ENCODE measurements at places on chromosomes 1 and 21.

- DNase-seq, result no peak
These were observed 8.4 kb downstream of the KCNN3 start for GRCh38 chr1:154861607-154862094.

GRCh38 chr1:53642215-53642555 is 96.8 kb downstream of the GLIS1 start:
- no peak for DNase-seq

- DNase-seq, result no peak
These were observed 475.4 kb downstream of the PTPRU start for GRCh38 chr1:29711582-29712283.

DNA sequence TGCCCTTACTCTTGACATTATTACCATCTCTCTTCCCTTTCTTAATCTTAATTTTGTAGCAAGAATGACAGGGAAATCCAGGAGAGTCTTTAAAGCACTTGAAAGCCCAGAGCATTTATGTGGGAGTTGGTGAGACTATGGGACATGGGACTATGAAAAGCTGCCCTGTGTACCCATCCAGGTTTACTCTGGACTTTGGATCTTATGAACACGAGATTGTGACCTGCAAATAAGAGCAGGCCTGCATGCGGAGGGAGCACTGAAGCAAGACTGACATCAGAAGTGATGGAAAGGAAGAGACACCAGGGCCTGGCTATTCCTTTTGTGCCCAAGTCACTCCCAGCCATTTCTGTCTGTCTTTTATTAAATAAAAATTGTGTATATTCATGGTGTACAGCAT is 209.6 kb downstream of the NUF2 start:
- no peak for DNase-seq

GRCh38 chr1:226762988-226763904 is 24.2 kb upstream of the ITPKB start:
- DNase-seq, result no peak

DNA sequence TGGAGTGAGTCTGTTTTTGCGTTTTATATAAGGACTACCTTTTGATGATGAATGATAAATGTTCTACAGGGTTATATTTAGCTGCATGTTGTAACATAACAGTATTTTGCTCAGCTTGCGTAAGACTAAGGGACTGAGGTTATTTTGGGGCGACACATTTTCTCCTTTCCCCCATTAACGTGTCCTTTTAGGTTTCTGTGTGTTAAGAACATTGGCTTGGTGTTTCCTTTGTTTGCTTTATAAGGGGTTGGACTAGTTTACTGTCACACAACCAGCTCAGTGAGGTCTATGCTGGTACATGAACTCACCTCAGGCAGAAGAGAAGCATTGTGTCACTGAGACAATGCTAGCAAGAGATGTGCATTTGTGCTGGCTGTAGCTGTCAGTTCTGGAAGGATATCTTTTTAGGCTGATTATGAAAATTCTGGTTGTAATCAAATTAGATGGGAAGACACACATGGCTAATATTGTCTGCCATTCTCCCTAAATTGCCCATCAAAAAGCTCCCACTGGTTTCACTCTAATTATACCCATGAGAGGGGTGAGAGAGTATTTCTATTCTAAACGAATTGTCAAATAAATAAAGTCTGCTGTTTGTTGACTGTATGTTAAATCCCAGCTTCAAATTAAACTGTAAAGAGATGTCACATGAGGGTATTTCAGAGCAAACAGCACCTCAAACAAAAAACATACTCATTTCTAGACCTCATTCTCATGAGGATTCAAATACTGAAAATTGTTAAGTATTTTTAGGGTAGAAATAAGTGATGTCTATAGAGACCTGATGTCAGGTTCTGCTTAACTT is 62.6 kb downstream of the CDC14A start:
- no peak for DNase-seq

DNA sequence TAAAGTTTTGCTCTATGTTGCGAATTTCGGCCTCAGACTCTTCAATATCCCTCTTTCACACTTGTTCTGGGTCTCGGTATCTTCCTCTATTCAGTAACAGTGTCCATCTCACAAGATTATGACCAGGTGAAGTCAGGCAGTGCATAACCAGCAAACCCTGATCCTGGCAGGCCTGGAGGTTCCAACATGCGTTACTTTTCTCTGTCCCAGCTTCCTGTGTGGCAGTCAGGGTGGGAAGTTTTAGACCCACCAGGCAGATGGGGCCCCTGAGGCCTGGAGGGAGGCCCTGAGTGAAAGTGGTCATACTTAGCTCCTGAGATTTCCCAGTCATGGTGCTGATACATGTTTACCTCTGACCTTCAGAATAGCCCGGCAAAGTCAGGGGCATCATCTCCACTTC is 5.1 kb downstream of the TMEM61 start:
- DNase-seq, result no peak

DNA sequence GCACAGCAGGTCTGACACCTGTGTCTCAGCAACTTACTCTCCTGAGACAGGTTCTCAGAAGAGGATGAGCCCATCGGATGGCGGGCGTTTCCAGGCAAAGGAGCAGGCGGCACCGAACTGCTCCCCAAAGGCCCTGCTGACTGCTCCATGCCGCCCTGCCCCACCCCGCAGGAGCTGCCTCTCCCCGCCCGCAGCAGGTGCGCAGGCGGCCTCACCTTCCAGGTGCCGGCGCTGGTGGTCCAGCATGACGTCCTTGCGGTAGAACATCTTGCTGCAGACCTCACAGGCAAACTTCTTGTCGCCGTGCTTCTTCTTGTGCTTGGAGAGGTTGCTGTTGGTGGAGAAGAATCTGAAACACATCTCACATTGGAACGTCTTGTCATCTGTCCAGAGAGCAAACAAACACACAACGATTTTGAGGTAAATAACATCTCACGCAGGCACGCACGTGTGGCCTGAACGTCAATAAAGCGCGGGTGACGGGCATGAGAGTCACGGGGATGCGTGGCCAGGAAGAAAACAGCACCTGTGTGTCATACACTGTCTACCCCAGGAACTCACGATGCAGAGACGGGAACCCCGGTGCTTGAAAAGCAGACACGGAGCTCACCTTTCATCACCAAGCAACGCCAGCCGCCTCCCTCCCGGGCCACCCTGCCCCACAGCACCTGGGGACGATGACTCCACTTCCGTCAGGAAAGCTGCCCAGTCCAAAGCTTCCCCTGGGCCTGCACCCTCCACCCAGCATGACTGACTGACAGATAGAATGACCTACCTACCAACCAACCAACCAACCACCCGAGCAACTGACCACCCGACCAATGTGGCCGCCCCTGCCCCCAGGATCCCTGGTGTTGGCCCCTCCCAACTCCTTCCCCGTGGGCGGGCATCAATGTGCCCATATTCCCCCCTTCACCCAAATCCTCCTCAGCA is 50.9 kb downstream of the PRDM15 start:
- DNase-seq, result no peak

DNA sequence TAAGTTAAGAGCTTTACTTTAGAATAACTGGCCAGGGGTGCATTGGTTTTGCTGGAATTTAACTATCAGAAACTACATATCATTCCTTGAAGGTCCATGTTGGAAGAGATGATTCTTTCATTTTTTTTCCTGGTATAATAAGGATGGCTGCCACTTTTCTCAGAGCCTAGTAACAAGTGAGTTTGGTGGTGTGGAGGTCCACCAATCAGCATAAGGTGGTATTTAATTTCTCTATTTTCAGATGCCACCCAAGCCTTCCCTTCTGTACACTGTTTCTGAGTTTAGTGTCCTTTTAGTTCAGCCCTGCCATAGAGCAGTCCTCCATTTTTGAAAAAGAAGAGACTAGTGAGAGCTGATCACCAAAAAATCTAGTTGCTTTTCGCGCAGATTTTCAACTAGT is 386.3 kb downstream of the USP25 start:
- no peak for DNase-seq

DNA sequence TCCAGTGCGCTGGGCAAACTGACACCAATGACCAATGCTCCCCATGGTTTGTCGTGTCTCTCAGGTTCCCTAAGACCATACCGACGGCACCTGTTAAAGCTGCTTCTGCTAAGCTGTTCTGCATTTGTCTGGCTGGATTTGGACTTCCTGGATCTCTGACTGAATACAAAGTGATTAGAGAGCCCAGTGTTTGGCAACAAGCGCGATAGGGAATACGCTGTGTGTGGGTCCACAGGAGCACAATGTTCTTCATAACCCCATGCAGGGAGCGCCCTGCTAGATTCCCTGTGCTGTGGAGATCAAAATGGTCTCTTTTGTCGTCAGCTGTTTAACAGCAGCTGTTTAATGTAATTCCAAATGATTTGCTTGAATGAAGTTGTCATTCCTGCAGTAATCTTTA is 26.0 kb upstream of the ESRRG start:
- DNase-seq, result no peak

GRCh38 chr1:33433509-33434362 is 2.8 kb upstream of the PHC2 start:
- peak; percentile 22 for DNase-seq
